ENCODE measurements at places on chromosomes 4 and X. TPM values are rescaled to one million over a fixed set of nuclear protein-coding genes. Genes with fewer than 3 reads are reported as not detected.

Gene PSAPL1
- total RNA-seq, result not detected

Gene CT45A5
- total RNA-seq, result not detected

Gene MAGEC2
- total RNA-seq, result not detected

Gene IQCM
- total RNA-seq, result not detected

Gene CCDC160
- total RNA-seq, result not detected

Gene BMP15
- not detected for total RNA-seq

Gene PARM1
- total RNA-seq, result 0.86 TPM

Gene SRPK3
- 0.86 TPM for total RNA-seq

Gene TMEM156
- under 0.01 TPM for total RNA-seq

Gene PNMA5
- 0.64 TPM for total RNA-seq

Gene GRID2
- not detected for total RNA-seq

Gene IL9R
- total RNA-seq, result not detected

Gene PRDM5
- total RNA-seq, result 23.8 TPM

Gene POF1B
- total RNA-seq, result not detected

Gene PLAC1
- total RNA-seq, result 0.43 TPM

Gene KLKB1
- not detected for total RNA-seq

Gene ADAMTS3
- total RNA-seq, result 3.0 TPM

Gene CXCL13
- under 0.01 TPM for total RNA-seq

Gene CSN1S1
- total RNA-seq, result not detected

Gene CFI
- total RNA-seq, result 18.4 TPM

Gene RAB40A
- total RNA-seq, result 0.43 TPM

Gene ZMYM3
- 22.9 TPM for total RNA-seq

Gene TXK
- total RNA-seq, result 0.64 TPM

Gene FAM9B
- not detected for total RNA-seq

Gene AFP
- 0.32 TPM for total RNA-seq

Gene PNMA6A
- 0.43 TPM for total RNA-seq

Gene UVSSA
- total RNA-seq, result 10.8 TPM

Gene DMRTC1
- total RNA-seq, result not detected

Gene TENM3
- total RNA-seq, result 26.4 TPM

Gene REST
- total RNA-seq, result 39.6 TPM

Gene SOX3
- total RNA-seq, result not detected

Gene CACNA1F
- not detected for total RNA-seq

Gene DTHD1
- total RNA-seq, result not detected

Gene GABRG1
- not detected for total RNA-seq

Gene PLAC8
- not detected for total RNA-seq

Gene FGF13
- not detected for total RNA-seq

Gene TSPAN6
- total RNA-seq, result 44.5 TPM

Gene PRKG2
- total RNA-seq, result 0.64 TPM

Gene IL15
- 11.6 TPM for total RNA-seq

All from fibroblast of villous mesenchyme (primary cell).